T follicular helper cell (primary cell): ENCODE measurements at places on chromosomes 2 and 18.

DNA sequence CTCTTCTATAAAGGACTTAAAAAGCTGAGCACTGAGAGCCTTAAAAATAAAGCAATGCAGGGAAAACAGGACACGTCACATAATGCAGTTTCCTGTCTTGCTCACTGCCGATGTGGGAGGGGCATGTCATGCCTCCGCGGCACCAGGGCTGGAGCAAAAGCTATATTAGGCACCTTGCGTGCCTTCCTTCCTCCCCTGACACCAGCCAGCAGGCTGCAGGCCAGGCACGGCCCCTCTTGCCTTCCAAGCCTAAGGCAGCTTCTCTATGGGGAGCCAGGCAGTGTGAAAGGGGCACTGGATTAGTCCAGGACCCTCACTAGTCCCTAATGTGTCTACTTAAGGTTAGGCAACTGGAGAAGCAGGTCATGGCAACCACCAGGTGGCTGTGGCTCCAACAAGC, 26.3 kb downstream of the MRPL35 start:
- DNase-seq = no peak

DNA sequence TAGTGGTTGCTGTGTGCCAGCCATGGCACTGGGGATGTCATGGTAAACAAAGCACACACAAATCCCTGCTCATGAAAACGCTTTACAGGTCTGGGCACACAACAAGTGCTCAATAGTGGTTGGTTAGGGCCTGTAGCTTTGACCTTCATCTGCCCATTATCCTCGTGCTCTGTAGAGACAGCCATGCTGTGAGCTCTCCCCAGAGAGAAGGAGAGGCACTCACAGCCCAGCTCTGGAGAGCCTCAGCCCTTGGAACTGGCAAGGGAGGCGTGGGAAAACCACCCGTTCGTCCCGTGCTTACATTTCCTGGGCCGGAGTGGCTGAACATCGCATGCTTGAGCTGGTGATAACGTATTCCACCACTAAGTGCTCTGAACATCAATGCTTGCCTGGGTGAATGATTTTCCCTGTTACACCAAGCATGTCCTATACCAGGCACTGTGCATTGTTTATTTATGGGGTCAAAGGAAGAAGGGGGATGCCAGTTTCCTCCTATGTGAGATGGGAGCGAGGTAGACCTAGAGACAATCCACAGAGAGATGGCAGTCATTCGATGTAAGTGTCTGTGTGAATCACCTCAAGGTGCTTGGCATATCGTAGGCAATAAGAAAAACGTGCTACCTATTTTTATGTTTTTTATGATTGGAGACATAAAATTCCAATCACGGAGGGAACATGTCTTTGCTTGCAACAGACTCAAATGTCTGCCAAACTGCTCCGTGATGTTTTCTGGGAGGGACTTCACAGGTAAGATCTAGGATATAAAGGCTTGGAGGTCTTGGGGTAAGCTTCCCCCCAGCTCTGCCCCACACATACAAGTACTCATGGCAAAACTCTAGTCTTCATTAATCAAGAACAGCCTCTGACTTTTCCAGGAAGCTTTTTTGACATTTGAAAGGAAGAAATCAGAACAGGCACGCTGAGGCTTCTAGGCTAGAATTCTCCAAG, 75.5 kb downstream of the DDX1 start:
- DNase-seq = no peak

DNA sequence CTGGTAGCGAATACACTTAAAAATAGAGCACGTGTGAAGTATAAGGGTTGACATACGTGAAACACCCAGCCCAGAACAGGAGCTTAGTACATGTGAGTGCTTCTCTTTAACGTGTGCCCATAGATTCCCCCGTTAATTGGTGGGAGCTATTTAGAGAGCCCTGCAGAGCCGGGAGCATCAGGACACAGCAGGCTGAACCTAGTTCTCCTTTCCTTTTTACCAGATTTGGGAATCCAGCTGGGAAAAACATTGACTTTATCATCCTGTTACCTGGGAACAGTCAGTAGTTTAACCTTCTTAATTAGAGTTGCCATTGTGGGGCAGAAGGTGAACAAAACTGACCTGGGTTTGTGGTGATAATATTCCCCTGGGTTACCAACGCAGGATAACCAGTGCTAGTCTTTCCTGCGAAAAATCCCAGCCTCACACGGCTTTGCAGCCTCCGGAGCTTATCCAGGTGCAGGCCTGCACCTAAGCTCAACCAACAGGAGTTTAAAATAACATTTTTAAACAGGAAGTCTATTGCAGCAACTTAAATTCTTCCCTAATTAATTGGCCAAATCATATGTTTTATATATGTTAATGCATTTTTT, 78.1 kb upstream of the SPTBN1 start:
- DNase-seq = no peak

- DNase-seq = no peak
Observed at GRCh38 chr2:63432373-63432772, 155.9 kb downstream of the WDPCP start.

GRCh38 chr2:191038241-191038725, 24.3 kb upstream of the STAT1 start:
- DNase-seq = no peak

DNA sequence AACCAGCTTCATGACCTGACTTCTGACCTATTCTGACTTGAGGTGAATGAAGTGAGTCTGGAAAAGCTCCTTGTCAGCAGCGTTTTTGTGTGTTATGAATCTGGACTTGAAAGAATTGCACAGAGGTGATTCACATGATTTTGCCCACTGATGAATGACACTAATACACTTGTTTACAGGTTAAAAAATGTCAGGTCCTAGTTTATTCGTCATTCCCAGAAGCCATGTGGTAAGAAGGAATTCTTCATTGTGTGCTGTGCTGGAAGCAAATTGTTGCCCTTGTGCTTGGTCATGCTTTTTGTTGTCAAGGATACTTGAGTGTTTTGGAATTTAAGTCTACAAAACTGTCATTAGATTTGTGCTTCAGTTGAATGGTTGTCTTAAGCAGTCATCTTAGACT, 15.5 kb downstream of the SEC11C start:
- no peak for DNase-seq

DNA sequence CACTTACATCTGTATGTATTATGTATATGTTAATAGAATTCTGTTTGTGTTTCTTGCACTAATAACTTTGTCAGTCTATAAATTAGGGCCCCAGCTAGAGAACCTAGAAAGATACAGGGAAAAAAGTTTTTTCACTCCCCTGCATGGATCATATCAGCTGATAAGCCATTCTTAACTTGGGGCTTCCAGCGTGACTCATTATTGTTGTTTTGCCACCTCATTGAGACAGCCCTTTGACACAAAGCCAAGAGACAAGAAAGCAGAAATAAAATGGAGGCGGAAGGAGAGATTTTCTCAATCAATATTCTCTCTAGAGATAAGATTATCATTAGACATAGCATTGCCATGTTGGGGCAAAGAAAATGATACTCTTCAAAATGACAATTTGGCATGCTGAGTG, 93.4 kb downstream of the AKAIN1 start:
- no peak for DNase-seq

DNA sequence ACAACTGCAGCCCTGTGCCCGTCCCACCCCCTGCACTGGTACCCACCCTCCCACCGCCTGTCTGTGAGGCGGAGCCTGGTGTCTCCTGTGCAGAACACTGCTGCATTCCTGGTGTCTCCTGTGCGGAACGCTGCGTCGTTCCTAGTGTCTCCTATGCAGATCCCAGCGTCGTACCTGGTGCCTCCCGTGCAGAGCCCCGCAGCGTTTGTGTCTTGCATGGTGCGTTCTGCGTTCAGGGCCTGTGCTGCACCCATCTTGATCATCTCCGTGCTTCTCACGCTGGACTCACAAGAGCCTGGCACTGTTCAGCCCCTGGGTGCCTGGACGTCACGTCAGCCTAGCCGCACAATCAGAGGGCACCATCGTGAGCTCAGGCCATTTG, 248.6 kb upstream of the SALL3 start:
- no peak for DNase-seq

DNA sequence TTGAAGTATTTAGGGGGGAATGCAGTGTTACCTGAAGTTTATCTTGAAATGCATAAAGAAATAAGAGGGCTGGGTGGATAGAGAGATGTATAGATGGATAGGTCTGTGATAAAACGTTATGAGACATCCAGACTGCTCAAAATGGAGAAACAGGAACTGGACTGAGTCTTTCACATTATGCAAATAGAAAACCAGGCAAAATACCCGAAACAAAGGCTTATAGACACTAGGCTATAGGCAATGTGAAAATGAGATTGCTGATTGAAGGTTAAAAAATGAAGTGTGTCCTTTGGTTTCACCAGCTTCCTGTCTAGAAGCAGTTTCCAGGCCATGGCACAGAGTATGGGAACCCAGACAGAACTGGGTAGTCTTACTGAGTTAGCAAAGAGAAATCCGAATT, 24.9 kb upstream of the SLC3A1 start:
- no peak for DNase-seq

DNA sequence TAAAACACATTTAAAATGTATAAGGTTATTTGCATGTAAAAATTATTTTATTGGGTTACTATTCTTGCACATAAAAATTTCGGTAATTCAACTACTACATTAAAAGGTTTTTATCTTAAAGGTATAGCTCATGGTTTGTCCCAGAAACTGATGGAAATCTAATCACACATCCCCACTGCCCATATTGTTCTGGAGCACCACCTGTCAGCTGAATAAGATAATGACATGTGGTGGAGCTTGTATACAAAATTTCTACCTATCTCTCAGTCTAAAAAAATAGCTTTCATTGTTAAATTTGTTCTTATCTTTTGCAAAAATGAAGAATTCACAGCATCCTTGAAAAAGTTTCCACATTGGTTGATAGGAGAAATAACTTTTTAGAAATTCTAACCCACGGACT, 18.3 kb downstream of the ERBB4 start:
- no peak for DNase-seq

- no peak for DNase-seq
Observed at GRCh38 chr2:78585871-78586270, 439.6 kb upstream of the REG3G start.

DNA sequence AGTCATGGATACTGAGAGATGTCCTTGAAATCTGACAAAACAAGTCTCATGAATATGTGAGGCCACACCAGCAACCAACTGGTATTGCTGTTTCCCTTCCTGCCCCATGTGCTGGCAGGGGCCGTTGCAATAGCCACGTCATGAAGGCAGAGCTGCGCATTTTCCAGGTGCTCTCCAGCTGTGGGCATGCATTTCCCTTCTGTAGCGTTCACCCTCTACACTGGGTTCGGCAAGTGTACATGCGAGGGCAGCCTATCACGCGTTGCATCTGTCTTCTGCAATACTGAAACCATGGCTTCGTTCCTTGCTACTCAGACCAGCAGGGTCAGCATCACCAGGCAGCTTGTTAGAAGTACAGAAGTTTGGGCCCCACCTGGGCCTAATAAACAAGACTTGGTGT, 17.4 kb downstream of the ARL4C start:
- no peak for DNase-seq

DNA sequence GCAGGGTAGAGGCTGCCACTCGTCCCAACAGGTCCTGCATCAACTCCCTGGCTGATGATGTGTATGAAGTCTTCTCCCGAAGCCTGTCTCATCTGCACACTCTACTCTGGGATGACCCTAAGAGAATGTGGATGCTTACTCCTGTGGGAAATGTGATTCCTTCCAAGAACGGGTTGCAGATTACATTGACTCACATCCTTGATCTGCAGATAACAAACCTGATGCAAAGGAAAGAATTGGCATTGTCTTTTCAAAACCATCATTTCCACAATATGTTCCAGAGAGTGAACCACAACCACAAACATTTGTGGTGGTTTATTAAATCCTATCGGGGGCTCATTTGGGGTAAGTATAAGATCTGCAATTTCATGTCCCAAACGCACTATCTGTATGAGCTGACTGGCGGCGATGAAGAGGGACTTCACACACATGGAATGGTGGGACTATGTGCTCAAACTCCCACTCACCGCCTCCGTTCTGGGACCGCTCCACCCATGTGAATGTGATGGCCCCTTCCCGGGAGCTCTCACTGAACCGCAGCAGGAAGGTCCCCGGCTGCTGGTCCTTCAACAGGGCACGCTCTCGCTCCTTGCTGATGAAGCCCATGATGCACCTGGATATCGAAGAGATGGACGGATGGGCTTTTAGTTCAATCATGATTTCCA, 35.5 kb downstream of the STAT1 start:
- DNase-seq = no peak

- no peak for DNase-seq
Observed at GRCh38 chr2:140595107-140595506, 1535.7 kb downstream of the LRP1B start.

GRCh38 chr2:82837588-82838304, 1621.3 kb downstream of the SUCLG1 start:
- DNase-seq = no peak

DNA sequence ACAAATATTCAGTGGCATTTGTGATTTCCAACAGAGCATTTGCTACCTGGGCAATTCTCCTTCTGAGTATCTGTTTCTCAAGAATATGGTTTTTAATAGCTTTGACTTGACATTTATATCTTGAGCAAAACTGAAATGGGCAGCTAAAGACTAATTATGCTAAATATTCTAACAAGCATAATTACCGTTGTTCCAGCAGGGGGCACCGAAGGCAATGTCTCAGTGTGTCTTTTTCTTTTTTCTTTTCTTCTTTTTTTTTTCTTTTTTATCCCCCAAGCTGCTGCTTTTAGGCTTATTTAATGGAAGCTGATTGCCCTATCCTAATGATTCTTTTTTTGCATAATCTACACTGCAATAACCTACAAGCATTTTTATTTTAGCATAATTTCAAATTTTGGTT, 138.9 kb upstream of the NABP1 start:
- DNase-seq = peak; percentile 10

- no peak for DNase-seq
Observed at GRCh38 chr2:152468899-152469692, 134.1 kb downstream of the FMNL2 start.

DNA sequence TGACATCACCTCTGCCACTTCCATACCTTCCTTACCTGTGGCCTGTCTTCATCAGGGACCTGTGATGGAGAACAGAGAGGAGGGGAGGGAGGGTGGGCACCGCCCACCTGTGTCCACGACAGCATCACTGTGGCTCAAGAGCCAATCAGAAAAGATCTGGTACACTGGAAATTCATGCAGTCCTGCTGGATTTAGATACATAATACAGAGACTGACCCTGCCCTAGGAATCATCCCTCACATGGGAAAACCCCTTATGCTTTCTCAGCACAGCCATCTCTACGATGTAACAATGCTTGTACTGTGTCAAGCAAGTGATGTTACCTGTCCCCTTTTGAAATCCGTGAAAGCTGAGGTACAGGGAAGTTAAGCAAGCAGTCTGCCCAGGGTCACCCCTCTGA, 145.6 kb upstream of the EPAS1 start:
- DNase-seq = no peak

DNA sequence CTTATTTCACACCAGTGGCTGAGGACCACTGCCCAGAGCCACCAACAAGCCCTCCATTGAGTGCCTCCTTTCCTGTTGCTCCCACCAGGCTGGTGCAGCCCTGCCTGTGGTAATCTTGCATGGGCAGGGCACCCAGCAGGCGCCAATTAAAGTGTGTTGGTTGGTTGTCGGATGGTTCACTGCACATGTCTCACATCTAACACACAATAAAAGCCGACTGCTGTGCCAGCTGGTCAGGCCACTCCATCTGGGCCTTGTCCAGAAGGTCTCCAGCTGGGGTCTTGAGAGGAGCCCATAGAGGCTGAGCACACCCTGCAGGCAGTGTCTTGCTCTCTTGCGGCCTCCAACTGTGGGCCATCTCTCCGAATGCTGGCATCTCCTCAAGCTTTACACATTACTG, 494.8 kb upstream of the KLHL29 start:
- DNase-seq = no peak

GRCh38 chr18:40157120-40157519, 1797.9 kb upstream of the PIK3C3 start:
- DNase-seq = no peak
